ENCODE measurements at places on chromosomes 1 and 21. TPM values are rescaled to one million over a fixed set of nuclear protein-coding genes. Genes with fewer than 3 reads are reported as not detected.

DNA sequence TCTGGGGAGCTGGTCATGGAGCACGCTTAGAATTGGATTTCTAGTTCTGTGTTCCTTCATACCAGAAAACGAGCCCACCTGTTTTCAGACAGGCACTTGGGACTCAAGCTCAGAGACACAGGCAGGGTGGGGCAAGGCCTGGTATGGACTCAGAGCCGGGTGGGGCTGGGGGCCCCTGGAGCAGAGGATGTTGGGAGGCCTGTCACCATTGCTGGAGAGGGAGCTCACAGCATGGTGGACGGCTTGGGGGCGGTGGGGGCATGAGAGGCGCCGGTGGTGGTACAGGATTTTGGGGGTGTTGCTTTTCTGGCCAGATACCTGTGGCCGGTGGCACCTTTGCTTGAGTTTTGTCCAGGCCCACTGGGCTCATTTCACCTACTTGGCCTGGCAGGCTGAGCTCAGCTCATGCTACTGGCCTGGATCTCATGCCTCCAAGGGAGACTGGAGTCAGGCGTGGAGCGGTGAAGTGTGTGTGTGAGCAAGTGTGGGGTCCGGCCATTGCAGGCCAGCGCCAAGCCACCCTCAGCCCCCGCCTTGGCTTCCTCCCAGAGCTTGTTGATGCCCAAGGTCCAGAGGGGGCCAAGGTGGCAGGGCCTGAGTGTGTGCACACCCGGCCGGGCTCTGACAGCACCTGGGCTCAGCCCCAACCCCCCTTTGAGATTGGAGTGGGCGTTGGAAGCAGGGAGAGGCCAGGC lies 8.7 kb downstream of the SLX9 start:
- no peak for DNase-seq

DNA sequence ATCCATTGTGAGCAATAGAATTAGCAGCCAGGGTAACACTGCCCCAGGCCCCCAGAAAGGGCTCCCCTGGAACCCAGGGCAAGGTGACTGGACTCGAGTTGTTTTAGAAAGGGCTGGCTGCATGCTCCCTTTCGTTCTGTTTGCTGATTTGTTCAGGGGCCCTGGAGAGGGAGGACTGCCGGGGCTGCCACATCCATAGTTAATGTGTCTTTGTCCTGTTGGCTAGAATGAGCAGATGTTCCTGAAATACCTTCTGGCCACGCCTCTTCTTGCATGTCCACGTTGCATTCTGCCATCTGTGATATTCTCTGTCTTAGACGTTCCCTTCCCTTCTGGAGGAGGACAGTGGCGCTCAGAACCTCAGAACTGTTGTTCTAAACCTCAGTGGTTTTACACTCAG lies 118.8 kb downstream of the AJAP1 start:
- DNase-seq: no peak

- DNase-seq: no peak
Measured at GRCh38 chr1:213104604-213105003, 53.6 kb downstream of the RPS6KC1 start.

DNA sequence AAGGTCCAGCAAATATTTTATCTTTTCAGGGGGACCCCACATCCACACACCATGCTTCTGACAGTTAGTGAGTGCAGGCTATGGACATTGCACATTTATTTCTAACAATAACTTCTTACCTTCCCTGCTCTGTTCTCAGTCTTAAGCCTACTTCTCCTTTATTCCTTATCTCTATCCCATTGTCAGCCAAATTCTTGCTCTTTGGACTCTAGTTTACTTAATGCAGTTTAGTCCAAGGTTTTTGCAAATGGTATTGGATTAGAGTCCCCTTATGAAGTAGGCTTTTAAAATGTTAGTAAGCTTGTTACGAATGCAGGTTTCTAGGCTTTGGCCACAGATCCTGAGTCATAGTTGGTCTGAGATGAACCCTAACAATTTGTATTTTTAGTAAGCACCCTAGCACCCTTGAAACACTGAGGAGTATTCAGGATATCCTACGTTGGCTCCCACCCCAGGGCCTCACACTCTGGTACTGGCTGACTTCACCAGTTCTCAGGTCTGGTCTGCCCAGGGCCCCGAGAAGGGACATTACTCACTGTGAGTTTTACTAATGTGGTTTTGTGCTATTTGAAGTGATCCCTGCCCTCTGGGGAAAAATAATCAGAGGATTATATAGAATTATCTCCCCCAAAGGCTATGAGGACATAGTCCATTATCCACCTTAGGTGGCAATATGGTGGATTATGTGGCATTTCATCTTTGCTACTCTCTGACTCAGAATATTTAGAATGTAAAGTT lies 239.5 kb downstream of the TGFB2 start:
- DNase-seq: no peak

- peak; percentile 23 for DNase-seq
Measured at GRCh38 chr1:239233626-239234025, 152.7 kb upstream of the CHRM3 start.

DNA sequence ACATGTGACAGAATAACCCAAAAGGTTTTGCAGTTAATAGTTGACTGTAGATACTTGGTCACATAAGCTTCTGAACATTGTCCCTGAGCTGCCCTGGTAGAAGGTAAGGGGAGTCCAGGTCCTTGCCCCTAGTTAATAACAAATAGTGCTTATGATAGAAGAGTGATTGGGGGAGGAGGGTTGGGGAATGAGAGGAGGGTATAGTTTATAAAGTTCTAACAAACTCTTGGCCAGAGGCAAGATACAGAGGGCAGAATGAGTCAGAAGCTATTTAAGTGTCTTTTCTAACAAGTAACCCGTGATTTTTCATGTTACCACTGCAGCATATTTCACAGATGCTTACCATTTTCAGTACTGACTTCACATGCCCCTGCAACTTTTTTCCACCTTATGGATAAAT lies 26.7 kb upstream of the MYOCOS start:
- no peak for DNase-seq

DNA sequence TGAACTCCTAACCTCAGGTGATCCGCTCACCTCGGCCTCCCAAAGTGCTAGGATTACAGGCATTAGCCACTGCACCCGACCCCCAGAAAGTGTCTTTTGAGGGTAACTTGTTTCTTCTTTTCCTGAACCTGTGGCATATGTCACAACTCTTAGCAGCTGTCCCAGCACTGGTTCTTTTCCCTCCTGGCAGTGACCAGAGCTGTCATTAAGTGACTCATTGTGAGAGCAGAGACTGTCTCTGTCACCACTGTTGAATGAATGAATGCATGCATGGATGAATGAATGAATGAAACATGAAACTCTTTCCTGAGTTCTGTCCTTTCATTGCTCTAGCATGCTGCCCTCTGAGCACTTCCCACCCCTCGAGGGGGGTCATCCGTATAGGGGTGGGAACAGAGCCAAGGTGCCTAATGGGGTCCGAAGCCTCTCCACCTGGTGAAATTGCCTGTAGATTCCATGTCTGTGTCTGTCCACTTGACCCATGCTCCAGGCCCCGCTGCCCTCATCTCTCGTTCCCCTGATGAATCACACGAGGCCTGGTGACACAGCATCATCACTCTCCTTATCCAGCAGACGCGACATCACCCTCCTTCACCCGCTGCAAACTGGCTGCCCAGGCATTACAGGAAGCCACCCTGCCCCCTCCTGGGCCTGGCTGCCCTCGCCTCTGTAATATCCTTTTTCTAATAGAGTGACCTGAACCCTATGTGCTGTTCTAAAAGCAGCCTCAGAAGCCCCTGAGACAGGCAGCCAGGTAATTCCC lies 75.0 kb downstream of the IGSF21 start:
- DNase-seq: no peak

DNA sequence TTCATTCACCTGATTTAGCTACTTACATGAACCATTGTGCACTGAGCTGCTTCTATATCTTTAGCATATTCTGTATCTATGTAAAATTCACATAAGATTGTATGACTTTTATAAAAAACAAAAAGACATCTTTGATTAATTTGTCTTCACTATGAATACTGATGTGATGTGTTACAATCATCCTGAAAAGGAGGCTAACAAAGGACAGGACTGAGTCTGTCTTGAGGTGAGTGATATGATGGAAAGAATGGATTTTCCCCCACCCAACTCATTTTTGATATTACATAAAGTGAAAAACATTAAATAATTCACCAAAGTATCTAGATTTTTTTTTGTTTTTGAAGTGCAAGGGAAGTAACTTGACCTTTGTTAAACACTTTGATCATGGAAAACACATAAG lies 9.8 kb downstream of the PTPRC start:
- no peak for DNase-seq

Gene EPS15
- 40.3 TPM for total RNA-seq

DNA sequence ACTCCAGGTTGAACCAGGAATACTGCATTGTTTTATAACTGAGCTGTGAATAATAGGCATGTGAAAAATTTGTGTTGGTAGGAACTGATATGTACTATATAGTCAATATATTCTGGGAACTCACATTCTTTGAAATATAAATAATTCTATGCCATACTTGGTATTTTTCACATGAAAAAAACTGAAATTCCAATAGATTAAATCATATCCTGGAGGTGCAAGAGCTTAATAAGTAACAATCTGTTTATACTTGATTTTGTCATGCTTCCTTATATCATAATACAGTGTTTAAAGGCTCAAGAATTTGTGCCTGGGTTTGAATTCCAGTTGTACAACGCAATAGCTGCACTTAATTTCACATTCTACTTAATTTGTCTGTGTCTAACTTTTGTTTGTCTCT lies 387.0 kb downstream of the USP25 start:
- DNase-seq: no peak

Gene FBXO2
- total RNA-seq: 1.2 TPM

Gene FBLIM1
- 213 TPM for total RNA-seq

DNA sequence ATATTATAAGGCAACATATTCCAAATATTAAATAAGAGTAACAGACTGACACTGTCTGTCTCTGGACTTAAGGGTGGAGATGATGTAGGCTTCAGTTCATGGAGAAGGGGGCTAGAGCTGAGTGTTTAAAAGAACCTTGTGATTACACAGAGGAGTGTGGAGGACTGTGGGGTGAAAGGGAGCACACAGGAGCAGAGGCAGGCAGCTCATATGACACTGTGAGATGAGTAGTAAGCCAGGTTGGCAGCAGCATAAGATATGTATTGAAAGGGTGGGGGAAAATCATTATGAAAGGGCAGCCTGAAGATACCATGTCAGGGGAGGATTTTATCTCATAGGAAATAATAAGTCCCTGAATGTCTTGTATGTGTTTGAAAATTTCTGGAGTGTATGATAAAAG lies 104.5 kb downstream of the AK5 start:
- DNase-seq: no peak

DNA sequence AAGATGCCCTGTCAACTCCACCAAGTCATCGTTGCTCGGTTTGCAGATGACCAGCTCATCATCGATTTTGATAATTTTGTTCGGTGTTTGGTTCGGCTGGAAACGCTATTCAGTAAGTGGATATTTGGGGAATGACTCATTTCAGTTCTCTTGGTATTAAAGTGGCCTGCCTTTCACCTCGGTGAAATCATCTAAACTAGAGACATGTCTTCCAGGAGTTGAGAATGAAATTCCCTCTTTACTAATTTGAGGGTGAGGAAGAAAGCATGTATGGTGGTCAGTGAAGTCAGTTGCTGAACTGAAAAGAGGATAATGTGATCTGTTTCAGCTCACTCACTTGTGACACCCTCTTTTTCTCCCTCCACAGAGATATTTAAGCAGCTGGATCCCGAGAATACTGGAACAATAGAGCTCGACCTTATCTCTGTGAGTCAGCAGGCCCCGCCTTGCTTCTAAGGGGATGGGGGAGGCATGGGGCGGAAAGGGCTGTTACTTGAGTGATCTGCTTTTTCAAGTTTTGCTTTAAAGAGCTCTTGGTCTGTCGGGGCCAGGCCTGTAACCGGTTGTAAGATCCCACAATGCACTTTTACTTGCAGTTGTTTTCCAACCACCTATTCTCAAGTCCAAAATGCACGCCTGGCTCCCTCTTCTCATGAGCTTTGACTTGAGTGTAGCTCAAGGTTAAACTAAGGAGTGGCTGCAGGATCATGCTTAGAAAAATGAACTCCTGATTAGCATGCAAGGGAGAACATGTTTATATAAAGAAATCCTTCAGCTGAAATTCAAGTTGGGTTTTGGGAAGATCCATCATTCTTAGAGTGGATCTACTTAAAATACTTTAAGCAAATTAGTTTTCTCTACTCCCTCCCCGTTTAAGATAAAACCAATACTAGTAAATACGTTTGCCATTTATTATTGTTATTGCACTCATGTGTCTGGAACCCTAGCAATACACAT lies 59.8 kb downstream of the CAPN2 start:
- peak; percentile 53 for DNase-seq

DNA sequence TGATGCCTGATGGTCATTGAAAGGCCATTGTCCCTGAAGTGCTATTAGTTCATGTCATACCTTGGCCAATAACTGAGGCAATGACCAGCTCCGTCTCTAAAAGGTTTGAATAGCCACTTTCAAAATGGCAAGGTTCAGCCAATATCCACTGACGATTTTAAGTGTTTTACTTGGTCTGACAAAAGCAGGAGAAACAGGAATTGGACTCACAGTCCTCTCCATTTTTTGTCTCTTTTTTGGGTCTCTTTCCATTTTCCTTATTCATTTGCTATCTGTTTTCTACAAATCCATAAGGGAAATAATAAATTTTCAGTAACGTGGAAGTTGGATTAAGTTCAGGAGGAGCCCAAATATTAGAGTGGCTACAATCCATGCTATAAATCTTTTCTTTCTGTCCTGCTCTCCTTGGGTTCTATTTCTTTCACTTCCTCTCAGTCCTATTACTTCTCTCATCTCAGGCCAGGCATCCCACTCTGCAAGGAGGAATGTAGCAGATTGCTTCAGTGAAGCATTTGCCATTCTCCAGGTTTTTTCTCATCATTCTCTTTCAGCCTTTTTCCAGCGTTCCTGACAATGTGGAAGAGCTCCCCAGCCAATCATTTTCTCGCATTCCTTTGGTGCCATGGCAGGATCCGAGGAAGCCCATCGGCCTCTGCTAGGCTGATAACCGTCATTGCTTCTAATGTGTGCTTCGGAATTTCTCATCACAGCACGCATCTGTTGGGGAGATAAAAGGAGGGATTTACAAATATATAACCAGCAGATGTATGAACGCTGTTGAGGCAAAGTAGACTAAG lies 414.5 kb downstream of the ADGRL2 start:
- DNase-seq: no peak

Gene SHISAL2A
- 0.22 TPM for total RNA-seq

- DNase-seq: no peak
Measured at GRCh38 chr1:185862235-185862634, 128.0 kb downstream of the HMCN1 start.

Gene LAMC2
- 27.7 TPM for total RNA-seq

Gene SPRR2G
- total RNA-seq: not detected

GRCh38 chr1:67149179-67149770 lies 14.5 kb upstream of the C1orf141 start:
- peak; percentile 81 for DNase-seq

GRCh38 chr1:214665606-214666110 lies 62.7 kb downstream of the CENPF start:
- DNase-seq: no peak

DNA sequence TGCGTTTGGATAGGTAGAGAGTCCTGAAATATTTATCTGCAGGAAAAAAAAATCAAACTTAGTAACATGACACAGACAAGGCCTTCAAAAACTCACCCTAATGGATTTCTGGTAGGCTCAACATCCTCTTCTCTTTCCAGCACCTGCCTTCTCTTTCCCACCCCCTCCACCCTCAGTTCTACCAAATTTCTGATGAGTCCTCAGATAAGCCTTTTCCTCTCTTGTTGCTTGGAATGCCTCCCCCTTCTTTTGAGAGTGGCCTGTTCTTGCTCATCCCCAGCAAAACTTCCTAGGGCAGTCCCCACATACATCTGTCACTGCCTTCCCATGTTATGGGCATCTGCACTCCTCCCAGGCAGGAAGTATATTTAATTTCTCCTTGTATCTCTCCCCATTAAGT lies 7.6 kb upstream of the LBR start:
- no peak for DNase-seq

All from colonic mucosa (tissue), 4 donors.